ENCODE measurements at places on chromosomes 2 and 18.

- no peak for DNase-seq
Observed at GRCh38 chr2:40433736-40434135, 18.2 kb downstream of the SLC8A1 start.

DNA sequence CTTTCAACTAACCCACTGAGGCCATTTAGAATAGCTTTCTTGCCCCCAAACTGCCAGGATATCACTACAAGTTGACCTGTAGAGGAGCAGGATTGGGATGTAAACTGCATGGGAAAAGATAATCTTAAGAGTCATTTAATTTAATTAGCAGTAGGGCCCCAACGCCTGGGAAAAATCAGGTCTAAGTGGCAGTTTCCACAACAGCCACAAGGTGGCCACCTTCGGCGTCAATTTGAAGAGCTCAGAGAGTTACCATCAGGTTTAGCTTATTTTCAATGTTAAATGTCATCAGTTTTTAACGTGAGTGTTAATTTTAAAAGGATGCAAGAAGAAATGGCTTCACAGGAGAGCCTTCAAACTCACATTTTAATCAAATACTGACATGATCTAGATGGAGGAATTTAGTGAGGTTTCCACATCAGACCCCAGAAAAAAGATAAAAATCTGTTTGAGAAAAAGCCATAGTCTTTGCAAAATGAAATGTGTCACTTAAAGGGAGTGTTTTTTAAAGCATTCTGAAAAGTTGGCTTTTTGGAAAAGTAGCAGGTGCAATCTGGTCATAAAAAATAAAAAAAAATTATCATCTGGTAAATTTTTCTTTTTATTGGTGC lies 77.3 kb upstream of the UPP2 start:
- peak; percentile 40 for DNase-seq

GRCh38 chr2:96801786-96802595 lies 14.1 kb upstream of the CNNM3 start:
- no peak for DNase-seq

DNA sequence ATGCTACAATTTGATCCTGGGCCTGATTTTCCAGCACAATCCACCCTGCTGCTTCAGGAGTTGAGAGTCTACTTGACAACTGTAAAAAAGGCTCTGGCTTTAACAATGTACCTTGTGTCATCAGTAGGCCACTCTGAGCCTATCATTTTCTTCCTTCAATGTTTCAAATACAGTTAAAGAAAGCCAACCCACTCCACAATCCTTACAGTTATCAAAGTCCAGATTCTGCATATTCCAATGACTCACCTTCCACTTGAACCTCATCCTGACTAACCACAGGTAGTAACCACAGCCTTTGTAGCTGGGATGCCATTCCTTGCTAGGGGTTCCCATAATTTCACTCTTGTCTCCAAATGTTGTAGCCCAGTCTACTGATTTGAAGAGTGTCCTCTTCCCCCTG lies 35.5 kb upstream of the AQP4 start:
- no peak for DNase-seq

GRCh38 chr2:172993931-172994717 lies 81.5 kb upstream of the MAP3K20 start:
- DNase-seq: no peak

- DNase-seq: no peak
Observed at GRCh38 chr18:34493099-34493544, 217.0 kb upstream of the DTNA start.

- no peak for DNase-seq
Observed at GRCh38 chr2:43576981-43577892, 18.6 kb downstream of the THADA start.

GRCh38 chr2:196066291-196067087 lies 2.1 kb downstream of the DNAH7 start:
- DNase-seq: no peak

DNA sequence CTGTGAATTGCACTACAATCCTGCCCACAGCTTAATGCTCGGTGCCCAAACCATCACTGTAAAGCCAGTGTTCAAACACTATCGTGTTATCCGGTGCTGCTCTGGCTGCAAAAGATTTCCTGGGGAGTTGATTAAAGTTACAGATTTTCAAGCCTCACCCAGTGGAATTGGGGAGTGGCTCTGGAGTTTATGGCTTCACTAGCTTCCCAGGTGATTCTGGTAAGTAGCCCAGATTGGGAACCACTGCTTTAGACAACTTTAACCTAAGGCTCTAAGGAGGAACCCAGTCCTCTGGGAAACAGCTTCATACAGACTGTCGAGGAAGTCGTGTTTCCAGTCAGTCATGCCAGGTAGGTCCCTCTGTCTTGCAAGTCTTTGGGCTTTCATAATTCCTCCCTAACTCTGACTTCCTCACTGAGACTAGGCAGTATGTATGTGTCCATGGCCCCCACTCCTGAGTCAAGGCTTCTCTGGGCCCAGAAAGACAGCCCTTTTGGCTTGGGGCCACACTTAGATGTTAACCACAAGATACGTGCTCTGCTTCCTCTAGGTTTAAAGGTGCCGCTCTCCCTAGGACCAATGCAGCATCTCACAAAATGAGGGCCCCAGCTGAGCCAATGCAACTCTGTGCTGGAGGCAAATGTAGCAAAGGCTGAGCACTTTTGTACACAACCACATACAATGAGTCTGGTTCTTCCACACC lies 299.7 kb downstream of the PRKCE start:
- DNase-seq: no peak

- DNase-seq: no peak
Observed at GRCh38 chr2:144521686-144522085, 1.8 kb upstream of the ZEB2 start.

- no peak for DNase-seq
Observed at GRCh38 chr2:142038826-142039225, 92.0 kb downstream of the LRP1B start.

GRCh38 chr2:149729586-149729985 lies 142.0 kb upstream of the MMADHC start:
- no peak for DNase-seq

- no peak for DNase-seq
Observed at GRCh38 chr18:22113144-22113844, 56.1 kb upstream of the GATA6 start.

- no peak for DNase-seq
Observed at GRCh38 chr2:127763776-127764175, 47.2 kb downstream of the WDR33 start.

- DNase-seq: no peak
Observed at GRCh38 chr2:196331851-196332250, 160.5 kb upstream of the STK17B start.

DNA sequence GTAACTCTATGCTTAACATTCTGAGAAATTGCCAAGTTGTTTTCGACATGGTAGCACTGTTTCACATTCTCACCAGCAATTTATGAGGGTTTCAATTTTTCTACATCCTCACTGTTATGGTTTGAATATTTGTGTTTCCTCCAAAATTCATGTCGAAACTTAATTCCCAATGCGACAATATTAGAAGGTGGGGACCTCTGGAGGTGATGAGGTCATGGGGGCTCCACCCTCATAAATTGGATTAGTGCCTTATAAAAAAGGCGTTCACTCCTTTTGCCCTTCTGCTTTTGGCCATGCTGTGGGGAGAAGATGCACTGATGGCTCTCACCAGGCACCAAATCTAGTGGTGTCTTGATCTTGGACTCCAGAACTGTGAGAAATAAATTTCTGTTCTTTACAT lies 110.3 kb downstream of the HRH4 start:
- no peak for DNase-seq

DNA sequence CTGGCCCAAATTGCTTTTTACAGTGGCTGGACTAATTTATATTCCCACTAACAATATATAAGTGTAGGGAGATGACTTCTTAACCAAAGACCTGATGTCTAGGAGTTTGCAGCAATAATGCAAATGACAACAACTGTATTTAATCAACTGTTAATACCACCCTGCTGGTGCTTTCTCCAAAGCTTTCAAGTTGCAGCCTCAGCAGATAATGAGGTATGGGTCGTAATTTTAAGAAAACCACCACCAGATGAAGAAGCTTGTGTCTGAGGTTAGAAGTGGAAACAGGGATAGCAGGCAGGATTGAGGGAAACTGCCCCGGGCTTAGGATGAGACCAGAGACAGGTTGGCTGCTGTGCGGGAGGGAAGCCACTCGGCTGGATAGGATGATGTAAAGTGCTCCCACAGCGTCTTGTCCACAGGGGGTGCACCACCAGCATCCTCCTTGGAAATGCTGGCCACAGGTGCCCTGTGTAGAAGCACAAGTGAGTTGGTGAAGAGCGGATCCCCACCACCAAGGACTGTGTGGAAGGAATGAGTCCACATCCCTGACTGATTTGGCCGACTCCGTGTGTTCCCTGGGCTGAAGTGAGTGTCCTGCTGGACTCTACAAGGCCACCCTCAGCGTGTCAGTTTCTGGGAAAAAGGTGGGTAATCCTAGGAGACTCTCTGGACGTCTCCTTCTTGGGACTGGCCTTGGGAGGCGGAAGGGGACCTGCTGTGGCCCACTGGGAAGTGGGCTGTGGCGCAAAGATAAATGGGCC lies 76.1 kb upstream of the SMAD2 start:
- no peak for DNase-seq

GRCh38 chr2:227394401-227394800 lies 6.7 kb upstream of the SCYGR1 start:
- no peak for DNase-seq

GRCh38 chr2:210671065-210671464 lies 114.7 kb downstream of the CPS1 start:
- no peak for DNase-seq

DNA sequence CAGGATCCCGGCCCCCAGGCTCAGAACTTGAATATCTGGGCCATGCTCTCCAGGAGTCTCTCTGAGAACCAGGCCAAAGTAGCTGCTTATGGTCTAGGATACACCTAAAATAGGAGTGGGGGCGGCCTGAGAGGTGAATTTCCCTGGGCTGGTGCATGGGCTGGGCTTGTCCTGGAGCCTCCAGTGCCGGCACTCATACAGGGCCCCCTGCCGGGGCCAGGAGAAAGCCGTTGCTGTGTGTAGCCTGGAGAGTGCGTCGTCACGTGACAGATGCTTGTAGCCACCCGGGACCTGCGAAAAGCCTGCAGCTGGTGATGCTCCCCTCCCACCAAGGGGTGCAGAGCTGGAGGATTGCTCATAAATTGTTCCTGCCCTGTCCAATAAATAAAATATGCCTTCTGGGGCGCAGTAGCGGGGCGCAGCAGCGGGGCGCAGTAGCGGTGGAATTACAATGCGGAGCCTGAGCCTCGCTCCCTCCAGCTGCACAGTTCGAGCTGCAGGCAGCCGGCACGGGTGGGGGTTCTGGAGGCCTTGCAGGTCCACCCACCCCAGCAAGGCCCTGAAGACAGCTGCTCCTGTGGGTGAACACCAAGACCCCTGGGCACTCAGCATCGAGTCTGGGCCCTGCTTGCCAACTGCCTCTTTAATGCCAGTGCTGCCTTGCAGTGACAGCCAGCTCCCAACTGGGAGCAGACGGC lies 289.9 kb downstream of the NDUFA10 start:
- DNase-seq: no peak

DNA sequence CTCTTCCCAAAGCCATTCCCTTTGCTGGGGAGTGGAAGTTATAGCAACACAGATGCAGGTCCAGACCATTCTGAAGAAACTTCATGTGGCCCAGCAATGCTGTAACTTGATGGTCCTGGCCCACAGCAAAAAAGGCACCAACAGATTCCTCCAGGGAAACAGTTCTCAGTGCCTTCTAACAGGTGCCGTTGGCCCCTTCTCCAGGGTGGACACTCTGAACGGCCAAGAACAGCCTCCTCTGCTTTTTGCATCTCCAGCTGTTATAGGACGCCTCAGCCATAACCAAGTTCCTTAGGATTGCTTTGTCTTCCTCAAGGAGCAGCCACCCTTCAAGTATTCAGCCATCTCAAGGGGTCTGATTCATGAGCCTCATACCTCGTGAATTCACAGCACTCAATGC lies 38.0 kb downstream of the MARCO start:
- DNase-seq: no peak

GRCh38 chr18:58476516-58477256 lies 152.2 kb downstream of the ALPK2 start:
- no peak for DNase-seq

DNA sequence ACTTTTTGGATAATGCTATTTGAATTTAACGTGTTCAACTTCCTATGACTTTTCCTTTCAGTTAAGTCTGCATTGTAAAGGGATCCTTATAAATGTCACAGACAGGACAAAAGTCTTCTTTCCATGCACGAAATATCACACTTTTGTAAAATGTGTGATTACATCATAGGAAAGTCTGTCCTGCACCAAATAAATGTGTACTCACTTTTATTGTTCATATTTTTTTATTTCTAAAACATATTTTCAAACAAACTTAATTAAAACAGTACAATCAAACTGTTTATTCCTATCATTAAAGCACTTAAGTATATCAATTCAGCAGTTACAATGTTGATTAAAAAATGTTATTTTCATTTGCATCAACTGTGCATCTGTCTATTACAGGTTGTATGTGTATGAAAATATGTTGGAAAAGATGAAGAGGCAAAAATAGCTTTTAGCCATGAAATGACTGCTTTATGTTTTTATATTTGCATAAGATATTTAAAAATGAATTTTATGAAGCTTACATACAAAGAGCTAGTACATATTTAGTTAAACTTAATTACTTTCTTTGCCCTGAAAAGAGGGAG lies 105.6 kb downstream of the CSRNP3 start:
- DNase-seq: no peak

GRCh38 chr2:150733051-150733618 lies 245.7 kb upstream of the RND3 start:
- no peak for DNase-seq

DNA sequence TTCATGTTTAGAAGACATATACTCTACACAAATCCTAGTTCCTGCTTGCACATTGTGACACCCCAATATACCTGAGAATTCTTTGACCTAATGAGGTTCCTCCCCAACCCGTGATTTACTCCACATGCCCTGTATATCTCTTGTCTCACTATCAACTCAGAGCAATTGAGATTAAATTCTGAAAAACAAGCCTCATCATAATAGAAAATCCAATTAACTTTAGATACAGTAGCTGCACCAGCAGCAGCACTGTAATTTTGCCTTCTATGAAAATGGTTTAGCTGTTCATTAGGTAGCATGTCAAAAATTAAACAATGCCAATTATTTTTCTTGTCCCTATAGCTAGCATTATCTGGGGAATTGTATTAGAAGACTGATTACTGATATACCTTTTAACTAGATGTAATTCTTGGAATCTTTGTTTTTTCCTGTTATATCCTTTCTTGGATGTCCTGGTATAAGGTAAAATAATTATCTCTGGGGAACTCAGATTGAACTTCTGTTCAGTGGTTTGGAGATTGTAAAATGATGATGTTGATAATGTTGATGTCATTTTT lies 218.9 kb upstream of the TANK start:
- DNase-seq: no peak

- no peak for DNase-seq
Observed at GRCh38 chr2:108228537-108228936, 11.2 kb upstream of the SULT1C3 start.

- no peak for DNase-seq
Observed at GRCh38 chr2:62234755-62235655, 39.1 kb downstream of the B3GNT2 start.

Data from activated CD4-positive, alpha-beta T cell treated with anti-CD3 and anti-CD28 coated beads, Interleukin-2, amount 50 U/mL, for 24 hours (primary cell).